ENCODE measurements at places on chromosomes 12 and 14.

GRCh38 chr14:28773861-28774691 is 7.5 kb downstream of the FOXG1 start:
- no peak for DNase-seq

DNA sequence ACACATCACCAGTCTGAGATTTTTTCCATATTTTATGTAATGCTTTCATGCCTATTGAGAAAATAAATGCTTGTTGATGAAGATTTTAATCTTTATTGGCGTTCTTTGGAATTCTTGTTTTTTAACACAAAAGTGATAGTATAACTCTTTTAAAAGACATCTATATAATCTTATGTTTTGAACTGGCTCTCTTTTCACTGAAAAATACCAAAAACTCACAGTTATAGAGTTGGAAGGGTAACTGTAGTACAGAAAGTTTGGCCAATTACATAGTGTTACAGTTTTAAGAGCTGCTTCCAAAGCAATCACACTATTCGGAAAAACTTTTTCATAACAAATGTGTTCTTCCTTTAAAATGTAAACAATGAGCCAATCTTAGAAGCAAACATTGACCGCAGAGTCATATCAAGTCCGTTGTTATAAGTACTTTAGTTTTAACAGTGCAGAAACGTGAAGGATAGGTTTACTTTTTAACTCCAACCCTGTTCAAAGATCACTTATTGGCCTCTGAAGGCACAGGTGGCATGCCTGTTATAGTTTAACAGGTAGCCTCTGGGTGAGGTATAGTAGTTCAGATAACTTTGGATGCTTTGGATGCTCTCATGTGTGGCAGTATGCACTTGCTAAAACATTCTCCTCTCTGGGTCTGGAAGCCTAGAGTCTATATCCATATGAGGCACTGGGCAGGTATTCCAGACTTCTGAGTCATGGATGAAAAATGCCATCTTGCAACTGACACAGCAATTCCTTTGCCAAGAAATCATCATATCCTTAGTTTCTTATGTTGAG is 12.1 kb upstream of the NTN4 start:
- no peak for DNase-seq

GRCh38 chr12:116808113-116809105 is 70.3 kb downstream of the RNFT2 start:
- no peak for DNase-seq

GRCh38 chr12:130041983-130042812 is 120.1 kb upstream of the FZD10 start:
- peak; percentile 34 for DNase-seq

All from stimulated activated CD4-positive, alpha-beta T cell treated with anti-CD3 and anti-CD28 coated beads, TNF-alpha, amount 100 ng/mL, for 1 hour (primary cell).